ENCODE measurements at places on chromosomes 16 and 17. TPM values are rescaled to one million over a fixed set of nuclear protein-coding genes. Genes with fewer than 3 reads are reported as not detected.

DNA sequence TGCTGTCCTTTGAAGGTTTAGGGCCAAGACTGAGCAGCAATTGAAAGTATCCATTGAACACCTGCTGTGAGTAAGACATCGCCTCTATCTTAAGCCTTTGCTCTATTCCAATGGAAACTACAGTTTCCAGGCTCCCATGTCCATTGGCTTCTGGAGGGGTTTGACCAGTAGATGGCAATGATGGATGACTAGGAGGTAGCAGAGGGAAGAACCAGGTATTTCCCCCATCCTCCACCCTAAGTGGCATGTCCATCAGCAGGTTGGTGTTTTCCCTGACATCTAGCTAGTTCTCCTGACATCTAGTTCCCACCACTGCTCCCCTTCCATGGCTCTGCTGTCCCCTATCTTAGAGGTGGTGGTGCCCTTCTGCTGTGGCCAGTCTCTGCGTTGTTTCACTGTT, 58.7 kb downstream of the CENPV start:
- no peak for DNase-seq

DNA sequence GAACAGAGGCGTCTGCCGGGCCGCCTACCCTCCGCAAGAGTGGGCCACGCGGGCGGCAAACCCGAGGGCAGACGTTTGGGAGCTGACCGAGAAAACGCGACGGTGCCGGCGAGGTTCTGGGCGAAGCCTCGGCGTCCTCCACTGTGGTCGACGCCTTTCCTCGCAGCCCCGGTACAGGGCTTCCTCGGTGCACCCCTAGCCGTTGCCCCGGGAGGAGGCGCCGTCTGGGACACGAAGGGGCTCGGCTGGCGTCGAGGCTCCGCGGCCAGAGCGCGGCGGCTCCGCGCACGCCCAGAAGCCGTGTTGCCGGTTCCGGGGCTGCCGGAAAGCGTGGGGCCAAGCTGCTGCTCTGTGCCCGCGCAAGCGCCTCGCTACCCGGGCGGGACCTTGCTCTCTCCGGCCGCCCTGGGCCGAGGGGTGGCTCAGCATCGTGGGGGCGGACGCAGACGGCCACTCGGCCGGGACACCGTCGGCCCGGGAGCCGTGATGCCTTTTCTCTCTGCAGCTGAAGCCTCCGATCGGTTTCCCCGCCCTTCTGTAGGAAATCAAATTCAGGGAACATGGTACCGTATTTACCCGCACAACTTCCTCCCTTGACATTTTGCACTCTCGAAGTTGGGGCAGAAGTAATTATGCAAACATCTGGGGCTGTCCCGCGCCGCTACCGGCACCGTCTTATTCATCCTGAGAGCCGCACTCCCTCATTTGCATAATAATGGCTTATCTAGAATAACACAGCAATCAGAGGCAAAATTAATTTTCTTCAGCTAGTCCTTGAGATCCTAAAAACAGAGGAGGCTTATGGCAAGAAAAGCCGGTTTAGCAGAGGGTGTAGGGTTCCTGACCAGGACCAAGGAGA, 7.3 kb upstream of the CBX8 start:
- no peak for DNase-seq

DNA sequence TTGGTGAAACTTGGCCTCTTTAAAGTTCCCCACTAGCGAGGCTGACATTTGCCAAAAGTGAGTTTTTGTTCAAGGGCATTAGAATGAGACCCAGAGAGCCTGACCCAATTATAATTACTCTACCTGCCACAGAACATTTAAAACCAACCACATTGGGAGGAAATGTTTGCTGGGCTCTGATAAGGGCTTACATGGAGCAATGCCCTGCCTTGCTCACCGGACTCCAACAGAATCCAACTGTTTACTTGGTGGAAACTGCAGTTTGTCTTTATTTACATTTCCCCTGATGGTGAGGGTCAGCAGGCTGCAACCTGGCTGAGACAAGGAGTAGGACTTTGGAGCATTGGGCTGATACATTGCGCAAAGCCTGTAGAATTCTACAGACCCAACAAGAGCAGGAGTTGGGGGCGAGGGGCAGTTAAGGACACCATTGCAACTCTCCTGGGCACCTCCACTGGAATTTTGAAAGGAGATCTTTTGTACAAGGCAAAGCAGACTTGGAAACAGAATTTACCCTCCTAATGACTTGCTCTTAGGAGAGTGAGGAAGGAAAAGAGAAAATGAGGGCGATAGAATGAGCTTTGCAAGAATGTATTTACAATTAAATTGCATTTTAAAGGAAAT, 368.6 kb downstream of the SHISA9 start:
- DNase-seq = no peak

DNA sequence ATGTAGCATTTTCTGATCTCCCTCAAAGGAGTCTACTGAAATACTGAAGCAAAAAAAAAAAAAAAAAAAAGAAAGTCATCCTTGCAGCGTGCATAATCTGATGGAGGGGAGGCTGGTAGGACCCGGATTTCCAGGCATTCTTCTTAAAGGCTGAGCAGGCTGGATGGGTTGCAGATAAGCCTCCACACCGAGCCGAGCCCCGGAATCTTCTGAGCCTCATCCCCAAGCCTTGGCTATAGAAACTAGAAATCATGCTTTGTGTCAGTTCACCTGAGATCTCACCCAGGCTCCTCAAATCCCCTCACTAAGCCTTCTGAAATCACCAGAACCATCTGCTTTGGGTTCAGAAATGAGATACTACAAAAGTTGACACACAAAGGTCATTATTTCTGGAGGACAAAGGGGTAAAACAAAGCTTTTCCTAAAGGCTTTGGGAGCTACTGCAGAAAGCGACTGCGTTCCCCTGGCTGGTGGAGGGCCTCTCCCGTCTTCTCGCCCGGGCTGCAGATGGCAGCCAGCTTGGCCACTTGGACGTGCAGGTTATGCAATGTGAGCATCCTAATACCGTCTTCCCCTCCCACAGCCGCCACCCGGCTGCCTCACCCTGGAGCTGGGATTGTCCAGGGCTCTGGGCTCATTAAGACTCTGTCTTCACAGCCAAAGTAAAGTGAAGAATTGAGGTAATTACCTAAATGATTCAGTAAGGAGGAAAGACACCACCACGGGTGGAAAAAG, 4.7 kb upstream of the CACNG4 start:
- no peak for DNase-seq

DNA sequence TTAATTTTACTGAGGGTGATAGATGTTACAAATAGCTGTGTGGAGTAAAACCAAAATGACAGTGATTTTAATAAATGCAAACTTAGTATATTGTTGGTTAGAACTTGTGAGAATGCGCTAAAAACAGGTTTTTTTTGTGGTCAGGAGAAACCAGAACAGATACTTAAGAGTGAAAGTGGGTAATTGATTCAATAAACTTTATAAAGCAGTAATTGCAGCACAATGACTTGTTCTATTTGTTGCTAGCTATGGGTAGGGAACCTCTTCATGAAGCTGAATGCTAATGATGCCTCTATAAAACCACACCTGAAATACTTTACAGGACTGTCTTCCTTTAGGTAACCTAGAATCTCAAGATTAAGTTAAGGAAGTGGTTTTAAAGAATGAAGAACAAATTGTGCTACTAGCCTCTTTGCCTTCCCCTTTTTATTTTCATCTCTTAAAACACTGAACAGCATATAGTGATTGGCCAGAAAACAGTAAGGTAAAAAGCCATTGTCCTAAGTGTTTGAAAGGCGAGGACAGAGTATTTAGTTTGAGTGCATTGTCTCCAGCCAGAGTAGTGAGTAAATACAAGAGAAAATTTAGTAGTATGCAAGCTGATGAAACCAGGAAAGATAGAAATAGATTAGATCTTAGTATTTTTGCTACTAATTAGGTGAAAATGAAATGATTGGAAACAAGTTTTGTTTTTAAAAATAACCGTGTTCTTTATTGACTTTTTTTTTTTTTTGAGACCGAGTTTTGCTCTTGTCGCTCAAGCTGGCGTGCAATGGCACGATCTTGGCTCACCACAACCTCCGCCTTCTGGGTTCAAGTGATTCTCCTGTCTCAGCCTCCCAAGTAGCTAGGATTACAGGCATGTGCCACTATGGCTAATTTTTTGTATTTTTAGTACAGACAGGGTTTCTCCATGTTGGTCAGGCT, 6.0 kb downstream of the GGNBP2 start:
- DNase-seq = no peak

- DNase-seq = no peak
These were observed 374.8 kb downstream of the ZFHX3 start for GRCh38 chr16:72673118-72673517.

DNA sequence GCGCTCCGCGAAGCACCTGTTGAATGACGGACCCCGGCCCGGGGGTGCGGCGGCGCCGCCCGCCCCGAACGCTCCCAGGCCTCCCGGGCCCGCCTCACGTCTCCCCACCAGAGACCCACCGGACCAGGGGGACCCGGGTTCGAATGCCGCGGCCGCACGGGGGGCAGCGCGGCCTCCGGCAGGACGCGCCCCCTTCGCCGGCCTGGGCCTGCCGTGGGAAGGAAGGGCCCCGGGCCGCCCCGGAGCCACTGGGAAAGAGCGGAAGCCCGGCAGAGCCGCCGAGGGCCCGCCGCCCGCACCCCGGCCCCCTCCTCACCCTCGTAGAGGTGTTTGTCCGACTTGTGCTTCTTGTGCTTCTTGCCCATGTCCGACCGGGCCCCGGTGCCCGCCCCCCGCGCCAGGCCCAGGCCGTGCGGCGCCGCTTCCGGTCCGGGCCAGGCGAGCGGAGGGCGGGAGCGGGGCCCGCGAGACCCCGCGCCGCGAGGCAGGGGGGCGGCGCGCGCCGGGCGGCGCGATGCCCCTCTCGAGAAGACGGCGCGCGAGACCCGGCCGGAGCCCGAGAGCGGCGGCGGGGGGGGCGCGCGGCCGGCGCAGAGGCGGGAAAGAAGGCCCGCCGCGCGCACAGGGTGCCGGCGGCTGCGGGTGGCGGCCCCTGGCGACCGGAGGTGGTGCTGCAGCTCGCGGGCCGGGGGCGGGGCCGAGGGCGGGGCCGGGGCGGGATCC, at the start of gene BRD7:
BRD7 (minus strand) TSS at position 579 of the 723 bp plus-strand sequence; CDS start at position 365, 214 bp downstream.
- peak; percentile 35 for DNase-seq

- no peak for DNase-seq
These were observed 103.8 kb upstream of the NOL11 start for GRCh38 chr17:67613961-67614360.

DNA sequence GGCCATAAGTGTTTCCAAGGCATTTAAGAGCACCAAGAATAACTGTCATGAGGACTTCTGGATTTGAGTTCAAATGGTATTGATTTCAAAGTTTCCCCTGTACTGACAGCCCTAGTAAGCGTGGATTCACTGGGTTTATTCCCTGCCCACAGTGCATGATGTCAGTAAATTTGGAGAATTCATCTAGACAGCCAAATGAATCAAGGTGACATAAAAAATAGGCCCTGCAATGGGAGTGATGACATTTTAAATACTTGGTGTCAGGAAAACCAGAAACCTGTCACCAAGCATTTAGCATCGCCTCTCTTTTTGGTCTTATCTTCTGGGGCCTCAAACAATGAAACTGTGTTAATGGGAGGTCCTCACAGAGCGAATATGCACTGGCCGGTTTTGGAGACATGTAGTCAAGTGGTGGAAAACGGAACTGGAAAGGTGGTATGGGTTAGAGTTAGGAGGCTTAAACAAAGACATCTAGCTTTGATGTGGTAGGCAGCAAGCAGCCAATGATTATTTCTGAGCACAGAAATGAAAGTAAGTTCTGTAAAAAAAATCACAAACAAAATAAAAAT, 29.1 kb downstream of the COG4 start:
- no peak for DNase-seq

GRCh38 chr17:64259426-64259825, 3.6 kb downstream of the TEX2 start:
- no peak for DNase-seq

DNA sequence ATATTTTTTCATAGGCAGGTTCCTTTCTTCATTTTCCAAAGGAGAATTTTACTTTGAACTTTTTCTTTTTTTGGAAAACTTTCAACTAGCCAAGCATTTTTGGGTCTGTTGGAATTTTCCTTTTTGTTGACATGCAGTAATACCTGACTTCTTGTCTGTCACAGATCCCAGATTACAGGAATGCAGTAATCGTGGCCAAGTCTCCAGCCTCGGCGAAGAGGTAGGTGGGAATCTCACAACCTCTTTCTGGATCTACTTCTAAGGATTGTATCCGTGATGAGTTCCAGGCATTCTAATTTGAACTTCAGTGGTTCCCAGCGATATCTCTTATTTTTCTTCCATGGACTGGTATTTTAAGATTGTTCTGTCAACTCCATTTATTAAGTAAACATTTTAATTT, 31.7 kb downstream of the PRPSAP2 start:
- no peak for DNase-seq

The OTOP3 gene
- not detected for polyA plus RNA-seq

The CCDC154 gene
- polyA plus RNA-seq = 1.4 TPM

The CD300E gene
- polyA plus RNA-seq = 0.48 TPM

The EPN3 gene
- polyA plus RNA-seq = 1.6 TPM

The ZNF263 gene
- 45.4 TPM for polyA plus RNA-seq

The ALOX12B gene
- polyA plus RNA-seq = 0.54 TPM

The NFATC2IP gene
- 27.5 TPM for polyA plus RNA-seq

Measured in left renal pelvis (tissue), 4 donors.